ENCODE measurements at places on chromosomes 13 and 19. TPM values are rescaled to one million over a fixed set of nuclear protein-coding genes. Genes with fewer than 3 reads are reported as not detected.

Gene KCNJ14
- total RNA-seq, result 1.1 TPM

Gene REEP6
- total RNA-seq, result 10.5 TPM

Gene RUBCNL
- total RNA-seq, result 0.94 TPM

Gene ICAM4
- total RNA-seq, result 1.1 TPM

Gene BAX
- total RNA-seq, result 310 TPM

Gene IL11
- total RNA-seq, result 3.9 TPM

Gene ERICH6B
- not detected for total RNA-seq

Gene MED25
- total RNA-seq, result 76.7 TPM

Gene MBD3L3
- not detected for total RNA-seq

Gene IGFL1
- not detected for total RNA-seq

Gene SYNGR4
- total RNA-seq, result 0.31 TPM

- no peak overlapping the region for H3K4me3 ChIP-seq
- DNase-seq, result no peak
- peaks cover 38% of the 10 kb centered on the region for H3K36me3 ChIP-seq
- no peak overlapping the region for H3K27ac ChIP-seq
- no peaks in the 10 kb centered on the region for H3K4me1 ChIP-seq
These were observed 5.8 kb downstream of the TM9SF2 start for GRCh38 chr13:99507054-99507453.

DNA sequence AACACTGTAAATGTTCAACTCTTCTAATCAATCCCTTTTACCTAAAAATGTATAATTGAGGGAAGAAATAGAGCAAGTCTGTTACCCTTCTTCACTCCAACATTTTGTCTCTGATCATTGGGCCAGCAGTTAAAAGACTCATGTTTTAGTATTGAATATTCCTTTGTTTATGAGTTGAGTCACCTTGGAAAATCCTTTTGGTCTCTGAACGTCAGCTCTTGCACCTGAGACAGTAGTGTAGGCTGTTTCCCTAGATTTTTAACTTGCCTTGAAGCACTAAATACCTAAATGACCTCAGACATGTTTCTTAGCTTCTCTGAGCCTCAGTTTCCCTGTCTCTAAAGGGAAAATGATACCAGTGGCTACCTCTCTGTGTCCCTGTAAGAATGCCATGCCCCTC, 184.2 kb downstream of the RFC3 start:
- H3K27ac ChIP-seq, result no peak overlapping the region
- DNase-seq, result no peak
- H3K4me3 ChIP-seq, result no peak overlapping the region
- no peaks in the 10 kb centered on the region for H3K27me3 ChIP-seq

GRCh38 chr19:5850743-5851293, 431 bp downstream of the FUT3 start:
- H3K4me1 ChIP-seq, result no peaks in the 10 kb centered on the region
- no peaks in the 10 kb centered on the region for H3K27me3 ChIP-seq
- H3K27ac ChIP-seq, result no peak overlapping the region
- DNase-seq, result no peak

DNA sequence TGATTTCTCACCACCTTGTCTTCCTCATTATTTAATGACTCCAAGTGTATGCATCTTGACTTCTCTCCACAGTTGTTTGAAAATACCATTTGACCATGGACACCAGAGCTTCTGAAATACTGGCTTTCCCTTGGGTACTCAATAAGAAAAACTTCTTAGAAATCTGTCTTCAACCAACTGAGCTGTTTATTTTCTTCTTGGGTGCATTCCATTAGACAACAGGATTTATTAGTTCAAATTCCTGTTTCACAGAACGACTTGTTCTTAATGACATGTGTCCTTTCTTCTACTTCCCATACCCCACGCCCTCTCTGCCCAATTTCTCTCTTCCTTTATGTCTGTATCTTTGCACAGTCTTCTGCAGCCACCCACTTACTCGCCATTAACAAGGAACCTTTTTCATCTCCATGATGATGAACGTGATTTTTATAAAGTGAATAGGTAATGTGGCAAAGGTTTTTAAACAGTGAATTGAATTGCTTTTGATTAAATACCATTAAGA, 11.3 kb upstream of the ITM2B start:
- H3K4me1 ChIP-seq, result no peaks in the 10 kb centered on the region
- peaks cover 4% of the 10 kb centered on the region for H3K36me3 ChIP-seq
- no peaks in the 10 kb centered on the region for H3K27me3 ChIP-seq
- H3K4me3 ChIP-seq, result no peak overlapping the region
- no peak overlapping the region for H3K27ac ChIP-seq
- DNase-seq, result no peak

GRCh38 chr19:16070366-16070990, 5.8 kb upstream of the TPM4 start:
- H3K27ac ChIP-seq, result no peak overlapping the region
- H3K4me1 ChIP-seq, result peaks cover 1% of the 10 kb centered on the region
- H3K4me3 ChIP-seq, result no peak overlapping the region
- DNase-seq, result no peak
- H3K36me3 ChIP-seq, result no peaks in the 10 kb centered on the region
- no peaks in the 10 kb centered on the region for H3K27me3 ChIP-seq

GRCh38 chr13:113357529-113357928, 6.4 kb downstream of the GRTP1 start:
- no peaks in the 10 kb centered on the region for H3K27me3 ChIP-seq
- H3K36me3 ChIP-seq, result peaks cover 61% of the 10 kb centered on the region
- H3K27ac ChIP-seq, result no peak overlapping the region
- DNase-seq, result no peak
- no peak overlapping the region for H3K4me3 ChIP-seq
- H3K4me1 ChIP-seq, result no peaks in the 10 kb centered on the region

- H3K36me3 ChIP-seq, result peaks cover 5% of the 10 kb centered on the region
- H3K27me3 ChIP-seq, result no peaks in the 10 kb centered on the region
- H3K4me3 ChIP-seq, result no peak overlapping the region
- DNase-seq, result peak; percentile 77
These were observed 6.3 kb upstream of the ZNF69 start for GRCh38 chr19:11881151-11881800.

- peaks cover 67% of the 10 kb centered on the region for H3K36me3 ChIP-seq
- H3K4me3 ChIP-seq, result no peak overlapping the region
- DNase-seq, result no peak
- no peaks in the 10 kb centered on the region for H3K4me1 ChIP-seq
These were observed 15.2 kb downstream of the KCTD15 start for GRCh38 chr19:33811736-33812387.

DNA sequence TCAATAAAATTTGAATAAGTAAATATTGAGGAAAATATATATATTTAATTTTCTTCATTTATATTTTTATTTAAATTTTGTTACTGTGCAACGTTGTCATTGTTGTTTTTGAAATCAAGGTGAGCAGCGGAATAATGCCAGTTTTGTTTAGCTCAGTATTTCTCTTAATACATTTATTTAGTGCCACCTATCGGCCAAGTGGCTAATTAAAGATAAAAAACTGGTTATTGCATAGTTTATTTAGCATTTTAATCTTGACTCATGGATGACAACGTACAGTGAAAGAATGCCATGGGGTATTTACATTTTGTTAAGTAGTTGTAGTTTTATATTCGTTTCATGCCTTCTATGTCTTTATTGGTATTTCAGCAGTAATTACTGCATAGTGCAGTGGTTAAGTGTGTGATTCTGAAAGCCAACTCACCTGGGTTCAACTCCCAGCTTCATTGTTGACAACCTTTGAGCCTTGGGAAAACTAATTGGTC, 265.9 kb downstream of the MYO16 start:
- H3K4me3 ChIP-seq, result no peak overlapping the region
- H3K36me3 ChIP-seq, result peaks cover 6% of the 10 kb centered on the region
- no peak overlapping the region for H3K27ac ChIP-seq
- H3K4me1 ChIP-seq, result no peaks in the 10 kb centered on the region
- no peaks in the 10 kb centered on the region for H3K27me3 ChIP-seq

GRCh38 chr13:107665926-107666458, 549.3 kb downstream of the LIG4 start:
- no peaks in the 10 kb centered on the region for H3K4me1 ChIP-seq
- peaks cover 9% of the 10 kb centered on the region for H3K36me3 ChIP-seq
- no peak overlapping the region for H3K27ac ChIP-seq
- no peak overlapping the region for H3K4me3 ChIP-seq
- no peak for DNase-seq

GRCh38 chr13:66543780-66544179, 686.4 kb downstream of the PCDH9 start:
- DNase-seq, result peak; percentile 37
- H3K4me1 ChIP-seq, result no peaks in the 10 kb centered on the region
- H3K27me3 ChIP-seq, result no peaks in the 10 kb centered on the region
- no peaks in the 10 kb centered on the region for H3K36me3 ChIP-seq
- H3K4me3 ChIP-seq, result no peak overlapping the region

- DNase-seq, result no peak
- H3K36me3 ChIP-seq, result no peaks in the 10 kb centered on the region
- peaks cover 2% of the 10 kb centered on the region for H3K4me1 ChIP-seq
- no peaks in the 10 kb centered on the region for H3K27me3 ChIP-seq
- no peak overlapping the region for H3K27ac ChIP-seq
These were observed 71.4 kb downstream of the SLC15A1 start for GRCh38 chr13:98681049-98681448.

GRCh38 chr19:10557603-10558197, 8.1 kb downstream of the KRI1 start:
- H3K4me1 ChIP-seq, result no peaks in the 10 kb centered on the region
- H3K36me3 ChIP-seq, result peaks cover 32% of the 10 kb centered on the region
- no peak overlapping the region for H3K27ac ChIP-seq

DNA sequence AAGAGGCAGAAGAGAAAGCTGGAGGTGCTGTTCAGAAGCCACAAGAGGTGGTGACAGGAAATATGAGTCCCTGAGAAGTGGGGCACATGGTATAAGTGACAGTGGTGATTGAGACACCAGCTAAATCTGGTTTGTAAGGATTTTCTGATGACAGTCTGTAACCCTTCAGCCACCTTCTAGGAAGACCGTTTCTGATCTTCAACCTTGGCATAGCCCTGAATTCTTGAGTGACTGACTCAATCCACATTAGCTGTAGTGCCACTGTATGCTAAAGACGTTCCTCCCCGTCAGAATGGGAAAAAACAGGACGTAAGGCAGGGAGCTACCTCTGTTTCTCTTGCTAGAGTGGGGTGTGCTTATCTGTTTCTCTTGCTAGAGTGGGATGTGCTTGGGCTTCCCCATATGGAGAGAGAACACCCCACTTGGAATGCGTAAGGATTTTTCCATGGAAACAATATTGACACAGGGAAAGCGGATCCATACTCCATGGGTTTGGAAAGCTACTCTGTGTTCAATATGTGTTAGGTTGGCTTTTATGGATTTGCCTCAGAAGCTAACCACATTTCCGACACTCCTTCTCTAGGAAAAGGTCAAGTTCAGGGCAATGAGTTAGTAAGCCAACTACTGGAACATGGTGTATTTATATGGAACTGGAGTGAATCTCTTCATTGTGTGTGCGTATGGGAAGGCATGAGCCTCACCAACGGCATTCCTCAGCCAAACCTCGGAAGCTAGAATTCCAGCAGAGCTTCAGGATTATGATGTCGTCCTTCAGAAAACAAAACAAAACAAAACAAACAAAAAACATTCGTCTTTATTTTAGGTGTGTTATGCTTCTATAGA, 948.8 kb upstream of the SLC10A2 start:
- no peaks in the 10 kb centered on the region for H3K36me3 ChIP-seq
- H3K4me1 ChIP-seq, result no peaks in the 10 kb centered on the region
- H3K27me3 ChIP-seq, result no peaks in the 10 kb centered on the region
- no peak overlapping the region for H3K4me3 ChIP-seq
- no peak overlapping the region for H3K27ac ChIP-seq

- H3K4me3 ChIP-seq, result peak overlapping the region; percentile 77
- peak; percentile 94 for DNase-seq
- peaks cover 19% of the 10 kb centered on the region for H3K36me3 ChIP-seq
These were observed 13.8 kb downstream of the DNASE2 start for GRCh38 chr19:12867120-12868099.

DNA sequence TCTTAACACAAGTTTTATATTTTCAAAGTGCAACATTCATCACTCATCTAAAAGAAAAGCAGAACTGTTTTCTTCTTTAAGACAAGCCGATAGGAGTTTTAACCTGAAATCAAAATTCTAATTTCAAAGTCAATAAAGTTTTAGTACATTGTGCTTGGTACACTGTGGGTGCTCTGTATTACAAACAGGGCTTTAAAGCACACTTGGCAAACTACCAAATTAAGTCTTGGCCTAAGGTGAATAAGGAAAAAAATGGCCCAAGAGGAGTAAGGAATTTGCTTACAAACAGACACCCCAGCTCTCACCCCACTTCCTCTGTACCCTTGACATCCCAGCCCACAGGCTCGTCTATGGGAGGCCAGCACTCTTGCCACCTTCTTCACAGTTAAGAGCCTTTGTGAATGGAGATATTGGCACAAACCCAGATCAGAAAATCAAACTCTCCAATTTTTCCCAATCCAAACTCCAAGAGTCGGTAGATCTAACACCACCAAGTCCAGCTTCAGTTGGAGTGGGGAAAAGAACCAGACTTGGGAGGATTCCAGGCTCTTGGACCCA, 66.0 kb downstream of the ABCC4 start:
- no peak overlapping the region for H3K27ac ChIP-seq
- no peaks in the 10 kb centered on the region for H3K36me3 ChIP-seq
- H3K4me1 ChIP-seq, result no peaks in the 10 kb centered on the region
- H3K27me3 ChIP-seq, result no peaks in the 10 kb centered on the region
- H3K4me3 ChIP-seq, result no peak overlapping the region

DNA sequence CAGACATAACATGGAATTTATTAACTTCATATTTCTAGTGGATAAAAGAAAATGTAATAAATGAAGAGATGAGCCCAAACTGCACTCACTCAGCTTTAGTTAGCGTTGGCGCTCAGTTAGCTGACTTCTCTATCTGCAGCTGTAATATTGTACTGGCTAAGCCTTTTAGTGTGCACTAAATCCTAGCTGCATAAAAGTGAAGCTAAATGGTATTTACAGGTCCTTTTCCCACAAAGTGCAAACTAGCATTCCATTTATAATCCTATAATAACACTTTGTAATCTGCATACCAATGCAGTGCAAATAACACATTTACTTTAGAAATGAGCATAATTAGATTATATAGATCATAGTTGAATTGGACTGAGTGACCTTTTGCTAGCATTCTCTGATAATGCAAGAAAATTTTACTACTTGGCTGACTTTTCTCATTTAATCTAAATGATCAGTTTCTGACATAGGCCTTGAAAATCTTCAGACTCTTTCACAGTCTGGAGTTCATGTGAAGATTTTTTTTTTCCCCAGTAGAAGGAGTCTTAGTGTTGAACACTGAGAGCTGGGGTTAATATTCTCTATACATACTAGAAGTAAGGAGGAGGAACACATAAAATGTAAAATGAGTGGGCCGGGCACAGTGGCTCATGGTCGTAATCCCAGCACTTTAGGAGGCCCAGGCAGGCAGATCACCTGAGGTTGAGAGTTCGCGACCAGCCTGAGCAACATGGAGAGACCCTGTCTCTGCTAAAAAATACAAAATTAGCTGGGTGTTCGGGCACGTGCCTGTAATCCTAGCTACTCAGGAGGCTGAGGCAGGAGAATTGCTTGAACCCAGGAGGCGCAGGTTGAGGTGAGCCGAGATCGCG, 1426.4 kb downstream of the PCDH9 start:
- no peaks in the 10 kb centered on the region for H3K4me1 ChIP-seq
- H3K27ac ChIP-seq, result no peak overlapping the region
- no peak for DNase-seq
- H3K4me3 ChIP-seq, result no peak overlapping the region
- no peaks in the 10 kb centered on the region for H3K27me3 ChIP-seq
- no peaks in the 10 kb centered on the region for H3K36me3 ChIP-seq
